ENCODE measurements at places on chromosomes 4 and X.

DNA sequence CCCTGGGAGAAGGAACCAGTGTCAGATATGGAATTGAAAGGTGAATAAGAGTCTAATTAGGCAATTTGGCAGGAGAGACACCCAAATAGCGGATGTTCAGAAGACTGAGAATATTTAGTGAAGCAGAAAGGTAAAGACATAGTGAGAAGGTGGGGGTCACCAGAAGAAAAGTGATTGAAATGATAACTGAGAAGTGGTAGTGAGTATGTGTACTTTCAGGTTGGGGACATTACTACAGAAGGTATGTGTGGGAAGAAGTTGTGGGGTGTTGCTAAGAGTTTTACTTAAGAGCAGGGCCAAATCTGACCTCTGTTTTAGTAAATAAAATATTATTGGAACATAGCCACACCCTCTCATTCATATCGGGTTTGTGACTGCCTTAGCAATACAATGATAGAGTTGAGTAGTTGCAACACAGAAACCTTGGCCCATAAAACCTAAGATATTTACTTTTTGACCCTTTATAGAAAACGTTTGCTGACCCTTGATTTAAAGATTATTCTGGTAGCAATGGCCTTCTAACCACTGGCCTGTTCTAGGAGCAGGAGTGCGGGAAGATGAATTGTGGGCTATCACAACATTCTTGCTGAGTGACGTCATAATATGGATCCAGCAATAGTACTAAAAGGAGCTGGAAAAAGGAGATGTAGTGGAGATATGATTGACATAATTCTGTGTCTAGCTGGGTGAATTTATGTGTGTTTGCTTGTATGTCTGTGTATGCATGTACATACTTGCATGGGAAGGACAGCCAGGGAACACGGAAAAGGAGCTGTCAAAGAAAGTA, 115.3 kb downstream of the HS3ST1 start:
- no peak for DNase-seq

GRCh38 chr4:85496126-85496849, 21.3 kb downstream of the ARHGAP24 start:
- DNase-seq: no peak

- DNase-seq: no peak
Measured at GRCh38 chr4:178463747-178464146, 1021.5 kb upstream of the AGA start.

DNA sequence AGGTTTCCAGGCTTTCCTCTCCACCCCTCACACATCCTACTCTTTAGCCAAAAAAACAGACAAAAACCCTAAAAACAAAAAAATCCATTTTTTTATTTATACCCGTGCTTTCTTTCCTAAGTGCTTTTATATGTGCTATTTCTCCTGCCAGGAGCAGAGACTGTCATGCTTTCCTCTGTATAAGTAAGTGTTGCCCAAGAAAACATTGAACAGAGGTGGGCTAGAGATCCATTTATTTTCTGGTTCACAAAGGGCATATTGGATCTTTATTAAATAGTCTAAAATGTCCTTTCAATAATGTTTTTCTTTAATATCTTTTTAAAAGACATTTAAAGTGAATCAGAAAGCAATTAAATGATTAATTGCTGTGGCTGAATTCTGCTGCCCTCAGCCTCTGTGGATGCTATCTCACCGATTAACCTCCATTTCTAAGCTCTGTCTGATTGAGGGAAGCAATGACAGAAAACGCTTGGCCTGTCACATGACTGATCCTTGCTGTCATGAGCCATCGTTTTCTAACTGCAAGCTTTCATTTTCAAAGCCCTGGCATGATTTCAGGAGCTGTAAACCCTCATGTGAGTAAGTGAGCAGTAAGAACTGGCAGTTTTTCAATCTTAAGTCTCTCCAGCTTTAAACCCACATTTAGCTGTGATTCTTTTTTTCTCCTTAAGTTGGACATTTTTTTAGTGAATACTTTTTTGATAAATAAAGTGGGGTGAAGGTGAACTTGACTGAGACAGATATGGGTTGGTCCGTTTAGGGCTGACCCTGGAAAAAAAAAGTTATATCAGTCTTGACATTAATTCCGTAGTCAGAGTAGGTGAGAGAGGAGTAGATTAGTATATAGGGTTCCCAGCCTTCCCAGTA, 180.7 kb upstream of the PGRMC2 start:
- no peak for DNase-seq

- no peak for DNase-seq
Measured at GRCh38 chrX:3232262-3232923, 114.1 kb downstream of the MXRA5 start.

Data from glutamatergic neuron (in vitro differentiated cells).